ENCODE measurements at places on chromosomes 7 and 10.

GRCh38 chr7:151448261-151449252 lies 8.6 kb upstream of the CRYGN start:
- DNase-seq = peak; percentile 63

DNA sequence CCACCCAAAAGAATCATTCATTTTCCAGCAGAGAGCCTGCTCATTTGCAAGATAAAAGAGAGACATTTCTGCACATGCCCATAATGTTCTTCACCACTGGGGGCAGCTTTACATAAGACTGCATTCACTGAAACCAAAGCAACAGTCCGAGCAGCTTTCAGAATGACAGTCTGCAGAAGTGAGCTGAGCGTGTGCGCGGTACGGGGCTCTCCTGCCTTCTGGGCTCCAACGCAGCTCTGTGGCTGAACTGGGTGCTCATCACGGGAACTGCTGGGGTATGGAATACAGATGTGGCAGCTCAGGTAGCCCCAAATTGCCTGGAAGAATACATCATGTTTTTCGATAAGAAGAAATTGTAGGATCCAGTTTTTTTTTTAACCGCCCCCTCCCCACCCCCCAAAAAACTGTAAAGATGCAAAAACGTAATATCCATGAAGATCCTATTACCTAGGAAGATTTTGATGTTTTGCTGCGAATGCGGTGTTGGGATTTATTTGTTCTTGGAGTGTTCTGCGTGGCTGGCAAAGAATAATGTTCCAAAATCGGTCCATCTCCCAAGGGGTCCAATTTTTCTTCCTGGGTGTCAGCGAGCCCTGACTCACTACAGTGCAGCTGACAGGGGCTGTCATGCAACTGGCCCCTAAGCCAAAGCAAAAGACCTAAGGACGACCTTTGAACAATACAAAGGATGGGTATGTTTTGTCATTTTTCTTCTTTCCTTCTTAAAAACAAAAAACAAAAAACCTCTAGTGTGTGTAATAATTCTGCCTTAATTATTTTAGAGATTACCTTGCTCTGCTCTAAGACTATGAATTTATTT lies at the start of gene LRRTM3:
LRRTM3 (plus strand) TSS at position 141 of the 820 bp plus-strand sequence.
- peak; percentile 16 for DNase-seq

- no peak for DNase-seq
These were observed 21.5 kb downstream of the PAX2 start for GRCh38 chr10:100766693-100767421.

DNA sequence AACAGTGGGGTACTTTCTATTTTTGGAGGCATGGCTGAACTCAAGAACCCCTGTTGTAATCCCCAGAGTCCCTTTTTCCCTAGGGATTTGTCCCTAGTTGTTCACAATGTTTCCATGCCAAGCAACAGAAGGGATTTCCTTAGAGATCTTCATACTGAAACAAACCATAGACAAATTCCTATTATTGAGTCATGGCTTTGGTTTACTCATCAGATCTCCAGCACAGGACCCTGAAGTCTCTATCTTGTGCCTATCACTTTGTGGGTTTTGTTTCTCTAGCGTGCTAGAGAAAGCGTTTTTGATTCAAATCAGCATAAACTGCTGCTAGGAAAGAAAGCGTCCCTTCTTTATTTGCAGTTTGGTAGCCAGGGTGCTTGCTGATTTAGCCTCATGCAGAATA lies 165.0 kb downstream of the BAMBI start:
- no peak for DNase-seq

DNA sequence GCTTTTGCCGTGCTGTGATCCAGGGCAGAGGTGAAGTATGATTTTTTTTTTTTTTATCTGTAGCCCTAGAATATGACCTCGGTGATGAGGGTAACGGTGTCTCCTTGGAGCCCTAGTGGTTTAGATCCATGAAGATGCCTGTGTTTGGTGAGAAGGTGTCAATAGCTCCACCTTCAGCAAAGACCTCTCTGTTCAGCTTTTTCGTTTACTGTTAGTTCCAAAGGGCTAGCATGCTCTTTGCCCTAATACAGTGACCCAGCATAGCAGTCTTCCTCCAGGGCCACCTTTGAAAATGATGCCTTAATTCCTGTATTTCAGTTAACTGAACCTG lies 746 bp upstream of the MRPS16 start:
- no peak for DNase-seq

- no peak for DNase-seq
These were observed 2.6 kb downstream of the CLDN4 start for GRCh38 chr7:73833251-73833919.

DNA sequence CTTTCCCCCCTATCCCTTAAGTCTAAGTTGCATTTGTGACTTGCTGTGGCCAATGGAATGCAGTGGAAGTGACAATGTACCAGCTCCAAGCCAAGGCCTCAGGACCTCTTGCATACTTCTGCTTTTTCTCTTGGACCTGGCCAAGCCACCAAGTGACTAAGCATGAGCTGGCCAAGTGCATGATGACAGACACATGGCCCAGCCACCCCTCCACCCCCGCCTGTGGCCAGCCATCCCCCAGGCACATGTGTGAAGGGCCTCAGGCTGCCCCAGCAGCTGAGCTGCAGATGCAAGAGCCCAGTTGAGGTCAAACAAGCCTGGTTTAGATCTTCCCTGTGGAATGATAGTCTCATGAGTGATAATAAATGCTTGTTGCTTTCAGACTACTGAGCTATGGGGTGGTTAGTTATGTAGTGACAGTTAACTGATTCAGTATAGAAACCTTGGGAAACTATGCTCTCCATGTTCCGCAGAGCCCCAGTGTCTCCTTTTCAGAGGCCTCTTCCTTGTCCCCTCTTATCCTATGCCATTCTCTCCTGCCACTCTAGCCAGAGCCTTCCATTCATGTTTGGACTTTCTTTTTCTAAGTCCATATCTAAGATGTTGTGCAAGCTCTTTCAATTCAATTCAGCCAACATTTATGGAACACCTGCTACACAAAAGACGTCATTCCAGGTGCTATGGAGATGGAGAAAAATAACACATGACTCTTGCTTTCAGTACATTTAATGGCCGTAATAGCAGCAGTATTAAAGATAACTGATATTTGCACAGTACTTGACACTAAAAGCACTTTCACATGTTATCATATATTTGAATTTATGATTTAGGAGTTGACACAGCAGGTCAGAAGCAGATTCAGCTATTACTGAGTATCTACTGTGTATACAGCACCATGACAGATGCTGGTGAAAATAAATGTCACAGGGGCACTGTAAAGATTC lies 55.5 kb upstream of the LOXL4 start:
- no peak for DNase-seq

DNA sequence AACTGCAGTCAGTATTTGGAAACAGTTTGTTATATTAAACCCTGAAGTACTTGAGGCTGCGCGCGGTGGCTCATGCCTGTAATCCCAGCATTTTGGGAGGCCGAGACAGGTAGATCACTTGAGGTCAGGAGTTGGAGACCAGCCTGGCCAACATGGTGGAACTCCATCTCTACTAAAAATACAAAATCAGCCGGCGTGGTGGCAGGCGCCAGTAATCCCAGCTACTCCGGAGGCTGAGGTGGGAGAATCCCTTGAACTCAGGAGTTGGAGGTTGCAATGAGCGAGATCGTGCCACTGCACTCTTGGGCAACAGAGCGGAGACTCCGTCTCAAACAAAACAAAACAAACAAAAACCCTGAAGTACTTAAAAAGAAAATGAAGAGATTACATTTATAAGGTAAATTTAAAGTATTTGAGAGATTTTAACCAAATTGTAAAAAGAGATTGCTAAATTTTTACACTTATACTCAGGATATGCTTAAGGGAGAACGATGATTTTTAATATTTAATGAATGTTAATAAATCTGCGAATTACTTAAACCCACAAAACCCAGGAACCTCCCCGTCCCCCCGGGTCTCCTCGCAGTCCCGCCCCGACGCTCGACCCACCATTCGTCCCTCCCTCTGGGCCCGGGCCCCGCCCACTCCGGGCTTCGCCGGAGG lies 425 bp upstream of the MTG1 start:
- no peak for DNase-seq

- no peak for DNase-seq
These were observed 1.3 kb downstream of the PDZD8 start for GRCh38 chr10:117373823-117374505.

GRCh38 chr10:95214369-95214768 lies 20.3 kb downstream of the ACSM6 start:
- DNase-seq = no peak

GRCh38 chr10:94122211-94122610 lies 128.5 kb downstream of the PLCE1 start:
- no peak for DNase-seq

GRCh38 chr10:72162978-72163377 lies 52.8 kb upstream of the ANAPC16 start:
- no peak for DNase-seq

All from progenitor cell of endocrine pancreas (in vitro differentiated cells).